ENCODE measurements at places on chromosomes 3 and 15.

DNA sequence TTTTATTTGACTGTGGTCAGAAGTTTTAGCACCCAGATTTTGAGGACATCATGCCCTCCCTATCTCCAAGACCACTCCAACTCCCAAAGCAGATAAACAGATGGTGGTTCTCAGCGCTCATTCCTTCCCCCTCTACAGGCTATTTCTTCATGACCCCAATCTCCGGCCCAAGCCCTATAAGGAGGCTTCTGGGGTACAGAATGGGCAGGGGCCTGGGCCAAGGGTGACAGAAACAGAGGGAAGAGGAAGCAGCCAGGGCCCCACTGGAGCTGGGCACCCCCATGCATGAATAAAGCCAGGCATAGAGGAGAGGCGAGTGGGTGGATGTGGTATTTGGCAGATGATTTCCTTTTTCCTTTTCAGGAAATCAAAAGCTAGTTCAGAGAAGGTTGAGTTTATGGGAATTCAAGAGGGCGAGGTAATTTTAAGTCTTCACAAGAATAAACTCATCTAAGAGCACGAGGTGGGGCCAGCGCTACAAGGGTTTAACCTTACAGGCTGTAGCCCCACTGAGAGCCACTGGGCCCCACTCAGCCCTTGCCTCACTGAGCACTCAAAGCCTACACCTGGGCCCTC, 104.8 kb upstream of the HERC1 start:
- no peak for DNase-seq

GRCh38 chr3:158770741-158771350, 31.0 kb upstream of the MFSD1 start:
- no peak for DNase-seq

DNA sequence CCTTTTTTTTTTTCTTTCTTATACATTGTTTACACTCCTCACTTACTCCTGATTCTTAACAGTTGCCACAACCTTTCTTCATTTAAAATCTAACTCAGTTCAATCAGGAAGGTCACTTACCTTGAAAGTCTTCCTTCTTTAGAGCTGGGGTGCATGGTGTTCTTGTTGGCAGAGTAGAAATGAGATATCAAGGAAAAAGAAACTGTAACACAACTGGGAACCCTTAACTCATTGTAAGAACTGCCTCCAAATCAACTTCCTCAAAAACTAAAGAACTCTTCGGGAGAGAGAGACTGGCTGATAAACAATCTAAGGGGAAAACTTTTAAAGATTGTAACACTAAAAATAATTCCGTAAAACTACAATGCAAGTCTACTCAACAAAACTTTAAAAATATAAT, 1.4 kb upstream of the APPL1 start:
- no peak for DNase-seq

GRCh38 chr3:30282154-30282696, 324.2 kb upstream of the TGFBR2 start:
- no peak for DNase-seq

DNA sequence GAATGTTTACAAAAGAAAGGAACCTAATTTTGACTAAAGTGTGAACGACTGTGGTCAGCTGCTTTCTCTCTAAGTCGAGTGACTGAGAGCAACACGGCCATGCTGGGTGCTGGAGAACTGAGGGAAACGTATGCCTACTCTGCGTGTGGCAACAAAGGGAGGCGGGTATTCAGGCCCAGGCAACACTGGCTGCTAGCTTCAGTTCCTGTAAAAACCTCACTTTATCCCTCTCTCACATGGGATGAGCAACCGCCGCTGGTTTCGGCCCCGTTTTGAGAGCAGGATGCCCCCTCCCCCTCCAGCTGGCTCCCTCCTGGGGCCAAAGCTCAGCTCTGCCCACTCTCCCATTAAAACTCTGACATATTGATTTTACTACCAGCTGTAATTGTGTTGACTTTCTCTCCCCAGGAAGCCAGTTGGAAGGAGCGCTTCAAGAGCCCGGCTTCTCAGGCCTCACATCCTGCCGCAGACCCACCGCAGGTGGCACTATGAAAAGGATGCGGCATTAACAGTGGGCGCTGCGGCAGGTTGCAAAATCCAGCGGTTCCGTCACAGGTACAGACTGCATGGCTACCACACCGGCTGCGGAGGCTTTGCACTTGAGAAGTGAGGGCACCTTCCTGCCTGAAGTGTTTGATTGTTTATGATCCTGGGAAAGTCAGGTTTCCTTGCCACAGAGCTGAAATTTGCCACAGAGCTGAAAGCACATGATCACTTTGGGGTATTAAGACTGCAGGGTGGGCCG, 12.7 kb downstream of the PLXND1 start:
- DNase-seq, result no peak

- DNase-seq, result no peak
Observed at GRCh38 chr3:125325746-125326145, 49.4 kb downstream of the ZNF148 start.

DNA sequence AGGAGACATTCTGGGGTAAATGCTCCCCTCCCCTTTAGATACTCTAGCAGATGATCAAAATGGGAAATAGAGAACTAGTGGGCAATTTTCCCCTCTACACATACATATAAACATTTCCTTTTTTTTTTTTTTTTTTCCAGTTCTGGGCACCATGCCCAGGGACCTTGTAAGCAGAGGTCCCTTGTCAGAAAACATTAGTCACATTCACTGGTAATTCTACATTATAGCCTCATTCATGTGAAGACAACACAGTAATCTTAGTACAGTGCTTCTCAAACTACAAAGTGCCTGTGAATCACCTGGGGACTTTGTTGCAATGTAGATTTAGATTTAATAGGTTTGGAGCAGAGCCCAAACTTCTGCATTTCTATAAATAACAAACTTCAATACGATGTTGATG, 60.1 kb upstream of the ACTC1 start:
- DNase-seq, result no peak

GRCh38 chr15:90294601-90295269, 29.3 kb downstream of the NGRN start:
- DNase-seq, result no peak

DNA sequence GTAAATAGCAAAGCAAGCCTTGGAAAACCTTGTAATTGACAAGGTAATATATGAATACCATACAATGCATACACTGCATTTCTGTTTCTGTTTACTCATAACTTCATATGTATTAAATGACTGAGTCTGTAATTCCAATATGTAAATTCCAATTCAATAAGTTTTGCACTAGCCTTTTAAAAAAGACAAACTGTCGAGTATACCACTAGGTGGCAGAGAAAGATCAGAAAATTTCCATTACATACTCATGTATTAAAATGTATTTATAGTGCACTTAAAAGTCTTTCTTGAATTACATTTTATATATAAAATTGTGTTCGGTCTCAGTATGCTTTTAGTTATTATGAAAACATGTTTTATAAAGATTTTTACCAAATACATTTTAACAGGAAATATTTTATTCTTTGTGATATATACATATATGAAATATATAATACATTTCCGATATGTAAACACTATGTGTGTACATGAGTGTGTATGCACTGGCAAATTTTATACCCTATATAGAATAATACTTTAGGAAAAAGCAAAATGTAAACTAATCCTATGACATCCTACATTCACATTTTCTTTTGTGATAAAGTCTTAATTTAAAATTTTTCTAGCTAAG, 216.8 kb downstream of the VGLL3 start:
- no peak for DNase-seq

DNA sequence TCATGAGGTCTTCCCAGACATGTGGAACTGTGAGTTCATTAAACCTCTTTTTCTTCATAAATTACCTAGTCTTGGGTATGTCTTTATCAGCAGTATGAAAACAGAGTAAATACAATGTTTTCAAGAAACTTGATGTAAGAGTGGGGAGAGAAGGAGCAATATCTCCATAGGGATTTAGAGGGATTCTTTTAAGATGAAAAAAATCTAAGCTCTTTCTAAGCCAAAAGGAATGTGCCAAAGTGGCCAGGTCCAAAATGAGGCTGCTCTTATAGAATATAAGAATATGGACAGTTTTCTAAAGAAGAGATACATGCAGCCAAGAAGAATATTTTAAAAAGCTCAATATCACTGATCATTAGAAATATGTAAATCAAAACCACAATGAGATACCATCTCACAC, 23.9 kb upstream of the RYK start:
- DNase-seq, result no peak

DNA sequence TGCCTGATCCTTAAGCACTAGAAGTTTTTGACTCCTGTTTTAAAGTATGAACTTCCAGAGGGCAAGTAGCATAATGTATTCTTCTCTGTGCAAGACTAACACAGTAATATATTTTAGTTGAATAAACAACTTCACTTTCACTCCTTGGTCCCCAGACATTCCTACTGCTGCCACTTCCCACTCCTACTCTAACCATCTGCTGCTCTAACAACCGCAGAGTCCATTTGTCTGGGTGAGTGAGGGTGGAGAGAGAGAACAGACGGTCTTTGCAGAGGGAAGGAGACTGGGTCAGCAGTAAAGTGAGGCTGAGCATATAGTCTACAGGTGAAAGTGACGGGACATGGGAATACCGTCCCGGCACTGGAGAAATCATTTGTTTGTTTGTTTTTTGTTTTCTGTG, 301.0 kb upstream of the SLCO3A1 start:
- no peak for DNase-seq

Data from Panc1 (cell line).